ENCODE measurements at places on chromosomes 4 and X. TPM values are rescaled to one million over a fixed set of nuclear protein-coding genes. Genes with fewer than 3 reads are reported as not detected.

The PTPN13 gene
- total RNA-seq: 69.9 TPM

- no peaks in the 10 kb centered on the region for H3K27me3 ChIP-seq
- DNase-seq: no peak
- no peak overlapping the region for H3K4me3 ChIP-seq
- no peaks in the 10 kb centered on the region for H3K4me1 ChIP-seq
- no peaks in the 10 kb centered on the region for H3K36me3 ChIP-seq
Observed at GRCh38 chrX:136762820-136763452, 17.8 kb downstream of the ARHGEF6 start.

GRCh38 chr4:56235725-56236124, 151.6 kb downstream of the AASDH start:
- no peaks in the 10 kb centered on the region for H3K36me3 ChIP-seq
- H3K27ac ChIP-seq: no peak overlapping the region
- H3K4me1 ChIP-seq: no peaks in the 10 kb centered on the region
- no peak for DNase-seq
- H3K4me3 ChIP-seq: no peak overlapping the region

DNA sequence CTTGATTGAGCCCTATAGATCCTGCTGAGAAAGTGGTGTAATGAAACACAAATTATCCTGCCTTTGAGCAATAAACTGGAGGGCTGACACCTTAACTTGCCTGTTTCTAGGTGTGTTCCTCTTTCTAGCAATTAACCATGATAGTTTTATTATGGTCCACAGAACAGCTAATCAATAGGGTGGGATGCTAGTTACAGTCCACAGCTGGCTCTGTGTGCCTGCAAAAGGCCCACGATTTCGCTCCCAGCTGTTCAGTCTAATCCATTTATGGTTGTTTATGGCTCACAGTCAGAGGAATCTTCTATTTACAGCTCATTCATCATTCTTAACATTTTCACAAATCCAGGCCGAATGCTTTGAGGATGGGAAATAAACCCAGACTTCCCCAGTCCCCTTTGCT, 674.9 kb downstream of the SMARCA1 start:
- H3K36me3 ChIP-seq: no peaks in the 10 kb centered on the region
- H3K27me3 ChIP-seq: no peaks in the 10 kb centered on the region
- no peak overlapping the region for H3K4me3 ChIP-seq
- no peak overlapping the region for H3K27ac ChIP-seq

- H3K4me3 ChIP-seq: no peak overlapping the region
- DNase-seq: no peak
- H3K27me3 ChIP-seq: no peaks in the 10 kb centered on the region
- no peaks in the 10 kb centered on the region for H3K36me3 ChIP-seq
- no peak overlapping the region for H3K27ac ChIP-seq
- no peaks in the 10 kb centered on the region for H3K4me1 ChIP-seq
Observed at GRCh38 chr4:94961420-94961819, 203.7 kb downstream of the BMPR1B start.

DNA sequence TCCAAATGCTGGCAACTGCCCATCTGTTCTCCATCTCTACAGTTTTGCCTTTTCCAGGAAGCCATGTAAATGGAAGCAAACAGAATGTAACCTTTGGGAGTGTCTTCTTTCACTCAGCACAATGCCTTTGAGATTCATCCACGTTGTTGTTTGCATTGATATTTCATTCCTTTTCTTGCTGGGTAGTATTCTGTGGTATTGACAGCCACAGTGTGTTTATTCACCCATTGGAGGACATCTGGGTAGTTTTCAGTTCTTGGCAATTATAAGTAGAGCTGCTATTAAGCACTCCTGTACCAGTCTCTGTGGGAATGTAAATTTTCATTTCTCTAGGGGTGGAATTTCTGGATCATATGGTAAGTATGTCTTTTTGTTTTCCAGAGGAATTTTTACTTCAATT, 194.3 kb upstream of the RPS6KA3 start:
- no peak overlapping the region for H3K4me3 ChIP-seq
- H3K36me3 ChIP-seq: no peaks in the 10 kb centered on the region
- no peaks in the 10 kb centered on the region for H3K27me3 ChIP-seq
- no peaks in the 10 kb centered on the region for H3K4me1 ChIP-seq
- no peak for DNase-seq
- no peak overlapping the region for H3K27ac ChIP-seq

The PGAM4 gene
- total RNA-seq: not detected

The MFSD8 gene
- 27.8 TPM for total RNA-seq

DNA sequence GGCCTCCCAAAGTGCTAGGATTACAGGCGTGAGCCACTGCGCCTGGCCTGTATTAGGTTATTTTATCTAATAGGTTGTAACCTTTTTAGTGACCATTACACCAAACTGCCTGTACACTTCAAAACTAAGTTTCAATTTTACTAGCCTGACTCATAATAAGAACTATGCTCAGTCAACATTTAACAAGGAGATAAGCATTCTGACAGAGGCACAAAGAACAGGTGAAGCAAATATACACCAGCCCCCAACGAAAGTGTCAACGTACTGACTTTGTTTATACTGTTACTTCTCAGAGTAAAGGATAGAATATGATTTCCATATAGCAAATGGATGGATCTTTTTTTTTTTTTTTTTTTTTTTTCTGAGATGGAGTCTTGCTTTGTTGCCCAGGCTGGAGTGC, 62.8 kb downstream of the SHISA3 start:
- H3K4me1 ChIP-seq: no peaks in the 10 kb centered on the region
- no peak for DNase-seq
- peaks cover 16% of the 10 kb centered on the region for H3K36me3 ChIP-seq
- no peak overlapping the region for H3K27ac ChIP-seq
- no peak overlapping the region for H3K4me3 ChIP-seq

DNA sequence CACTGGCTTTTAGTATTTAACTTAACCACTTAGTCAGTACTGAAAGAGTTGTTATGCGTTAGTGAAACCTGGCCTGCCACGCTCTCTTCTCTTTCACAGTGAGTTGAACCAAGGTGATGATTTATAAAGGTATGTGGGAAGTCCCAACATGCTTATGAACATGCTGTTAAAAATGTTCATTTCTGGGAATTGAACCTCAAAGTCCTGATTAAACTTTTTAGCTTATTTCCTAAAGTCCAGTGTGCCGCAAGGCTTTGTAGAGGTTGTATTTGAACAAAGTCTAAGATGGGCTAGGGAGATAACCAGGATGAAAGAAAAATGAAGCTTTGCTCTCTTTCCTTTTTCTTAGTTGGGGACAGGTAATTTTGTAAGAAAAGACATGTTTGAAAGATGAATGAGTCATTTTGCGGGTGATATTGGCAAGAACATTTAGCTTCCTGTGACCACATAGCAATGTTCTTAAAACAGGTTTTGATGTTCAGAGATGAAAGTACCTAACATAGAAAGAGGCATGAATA, 270.3 kb downstream of the DTHD1 start:
- no peak overlapping the region for H3K27ac ChIP-seq
- no peaks in the 10 kb centered on the region for H3K27me3 ChIP-seq
- H3K4me3 ChIP-seq: no peak overlapping the region

DNA sequence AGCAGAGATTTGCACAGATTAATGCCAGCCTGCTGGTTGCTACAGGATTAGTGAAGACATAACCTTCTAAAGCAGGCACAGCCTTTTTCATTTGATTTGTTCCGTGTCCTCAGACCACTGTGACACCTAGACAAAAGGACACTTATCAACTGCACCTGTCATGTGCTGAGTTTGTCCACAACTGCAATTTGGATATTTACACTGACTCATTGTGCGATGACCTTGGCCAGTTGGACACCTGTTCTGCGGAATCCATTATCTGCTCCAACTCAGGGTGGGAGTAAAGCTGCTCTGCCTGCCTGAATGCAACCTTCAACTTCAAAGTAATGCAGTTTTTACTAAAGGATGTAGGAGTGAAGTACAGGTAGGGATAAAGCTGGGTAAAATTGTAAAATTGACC, 4.1 kb upstream of the NR0B1 start:
- no peaks in the 10 kb centered on the region for H3K36me3 ChIP-seq
- H3K27me3 ChIP-seq: peaks cover 14% of the 10 kb centered on the region
- no peaks in the 10 kb centered on the region for H3K4me1 ChIP-seq
- H3K4me3 ChIP-seq: no peak overlapping the region

DNA sequence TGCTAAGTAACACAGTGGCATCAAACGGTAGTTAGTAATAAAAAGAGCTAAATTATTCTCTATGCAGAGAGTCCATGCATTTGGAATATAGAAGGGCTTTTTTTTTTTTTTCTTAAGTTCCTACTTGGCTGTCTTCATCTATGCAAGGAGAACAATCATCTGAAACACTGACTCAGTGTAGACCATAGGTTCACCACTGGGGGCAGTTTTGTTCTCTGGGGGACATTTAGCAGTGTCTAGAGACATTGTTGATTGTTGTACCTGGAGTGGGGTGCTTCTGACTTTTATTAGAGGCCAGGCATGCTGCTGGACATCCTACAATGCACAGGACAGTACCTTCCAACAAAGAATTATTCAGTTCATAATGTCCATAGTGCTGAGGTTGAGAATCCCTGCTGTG, 41.2 kb downstream of the TMA16 start:
- H3K27ac ChIP-seq: no peak overlapping the region
- no peaks in the 10 kb centered on the region for H3K27me3 ChIP-seq
- no peak overlapping the region for H3K4me3 ChIP-seq
- no peak for DNase-seq
- H3K36me3 ChIP-seq: peaks cover 13% of the 10 kb centered on the region

The TAF7L gene
- not detected for total RNA-seq

The FAT1 gene
- 84.3 TPM for total RNA-seq

- H3K4me3 ChIP-seq: no peak overlapping the region
- peaks cover 4% of the 10 kb centered on the region for H3K4me1 ChIP-seq
- no peak for DNase-seq
- no peaks in the 10 kb centered on the region for H3K27me3 ChIP-seq
Observed at GRCh38 chr4:54553001-54553400, 104.8 kb upstream of the KIT start.

The HPRT1 gene
- 15.2 TPM for total RNA-seq

DNA sequence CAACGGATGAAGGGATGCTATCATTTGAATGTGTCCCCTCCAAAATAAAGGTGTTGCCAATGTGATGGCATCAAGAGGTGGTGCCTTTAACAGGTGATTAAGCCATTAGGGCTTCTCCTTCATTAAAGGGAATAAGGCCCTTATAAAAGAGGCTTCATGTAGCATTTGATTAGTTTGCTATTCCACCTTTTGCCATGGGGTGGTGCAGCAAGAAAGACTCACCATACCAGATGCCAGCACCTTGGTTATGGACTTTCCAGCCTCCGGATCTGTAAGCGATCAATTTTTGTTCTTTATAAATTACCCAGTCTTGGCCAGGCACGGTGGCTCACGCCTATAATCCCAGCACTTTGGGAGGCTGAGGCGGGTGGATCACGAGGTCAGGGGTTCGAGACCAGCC, 7.9 kb upstream of the SLC25A43 start:
- no peaks in the 10 kb centered on the region for H3K36me3 ChIP-seq
- H3K4me3 ChIP-seq: no peak overlapping the region

DNA sequence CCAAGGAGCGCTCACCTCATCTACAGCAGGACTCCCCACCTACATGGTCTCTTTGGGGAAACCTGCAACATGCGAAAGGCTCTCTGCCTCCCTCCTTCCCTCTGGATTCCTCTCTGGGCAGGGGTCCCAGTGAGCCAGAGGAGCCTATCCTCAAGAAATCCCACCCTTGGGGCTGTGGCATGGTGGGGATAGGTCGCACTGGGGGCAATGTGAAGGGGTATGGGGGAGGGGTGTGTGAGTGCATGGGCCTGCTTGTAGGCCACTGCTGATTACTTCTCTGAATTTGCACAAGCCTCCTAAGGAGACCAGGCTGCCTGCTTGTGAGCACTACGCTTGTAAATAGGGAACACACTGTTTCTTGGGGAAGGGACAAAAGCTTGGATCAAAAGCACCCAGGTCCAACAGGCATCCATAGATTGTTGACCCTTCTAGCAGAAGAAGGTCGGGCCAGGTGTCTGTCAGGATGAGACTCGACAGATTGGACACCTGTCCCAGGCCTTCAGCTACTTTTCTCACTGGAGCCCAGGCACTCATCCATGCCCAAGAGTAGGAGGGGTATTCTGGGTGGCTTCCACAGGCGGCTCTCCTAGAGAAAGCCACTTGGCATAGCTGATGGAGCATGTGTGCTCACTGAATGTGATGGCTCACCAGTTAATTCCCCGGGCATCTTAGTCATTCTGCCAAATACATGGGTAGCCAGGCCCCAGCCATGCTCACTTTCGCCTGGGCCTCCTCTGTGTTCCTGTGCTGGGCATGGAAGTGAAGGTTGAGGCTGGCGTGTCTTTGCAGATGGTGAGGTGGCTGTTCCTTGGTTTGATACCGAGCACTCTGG, 75.0 kb downstream of the NBDY start:
- no peak overlapping the region for H3K27ac ChIP-seq
- no peak for DNase-seq
- H3K4me1 ChIP-seq: no peaks in the 10 kb centered on the region
- H3K27me3 ChIP-seq: no peaks in the 10 kb centered on the region
- no peak overlapping the region for H3K4me3 ChIP-seq
- H3K36me3 ChIP-seq: no peaks in the 10 kb centered on the region

DNA sequence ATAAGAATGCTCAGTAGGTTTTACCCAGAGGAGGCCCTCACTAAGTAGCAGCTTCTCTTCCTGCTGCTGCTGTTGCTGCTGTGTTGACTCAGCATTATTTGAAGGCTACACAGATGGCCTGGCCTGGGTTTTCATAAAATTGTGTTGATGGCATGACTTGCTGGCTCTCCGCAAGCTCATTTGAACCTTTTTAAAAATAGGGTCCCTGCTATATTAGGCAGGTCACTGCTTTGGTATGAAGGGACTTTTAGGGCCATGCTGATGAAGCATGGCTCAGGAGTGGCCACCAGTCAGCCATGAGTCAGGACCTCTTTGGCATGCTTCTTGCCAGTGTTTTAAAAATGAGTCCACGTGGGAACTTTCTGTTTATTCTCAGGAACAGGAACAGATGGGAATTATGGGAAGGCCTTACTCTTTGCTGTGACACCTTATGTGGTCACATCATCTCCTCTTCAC, 128.7 kb downstream of the MID1IP1 start:
- no peak overlapping the region for H3K4me3 ChIP-seq
- no peaks in the 10 kb centered on the region for H3K4me1 ChIP-seq

Data from upper lobe of right lung (tissue), 1 donor.